ENCODE measurements at places on chromosomes 1 and 21. TPM values are rescaled to one million over a fixed set of nuclear protein-coding genes. Genes with fewer than 3 reads are reported as not detected.

DNA sequence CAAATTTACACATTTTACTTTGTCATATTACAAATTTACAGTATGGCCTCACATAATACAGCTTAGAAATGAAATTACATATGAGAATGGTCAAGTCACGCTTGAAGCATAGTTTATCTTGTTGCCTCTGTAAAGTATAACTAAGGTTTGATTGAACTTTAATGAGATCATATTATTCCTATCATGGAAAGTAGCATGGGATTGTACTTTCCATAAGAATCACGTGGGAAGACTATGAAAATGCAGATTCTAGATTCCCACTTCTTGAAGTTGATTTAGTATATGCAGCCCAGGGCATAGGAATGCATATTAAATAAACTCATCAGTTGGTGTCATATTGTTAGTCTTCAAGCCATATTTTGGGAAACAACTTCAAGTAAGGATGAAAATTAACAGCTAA is 342.8 kb downstream of the NCAM2 start:
- DNase-seq = no peak

- DNase-seq = peak; percentile 52
These were observed 47.6 kb downstream of the PKN2 start for GRCh38 chr1:88731475-88732269.

- DNase-seq = no peak
These were observed 51.8 kb downstream of the SPEN start for GRCh38 chr1:15899266-15899665.

DNA sequence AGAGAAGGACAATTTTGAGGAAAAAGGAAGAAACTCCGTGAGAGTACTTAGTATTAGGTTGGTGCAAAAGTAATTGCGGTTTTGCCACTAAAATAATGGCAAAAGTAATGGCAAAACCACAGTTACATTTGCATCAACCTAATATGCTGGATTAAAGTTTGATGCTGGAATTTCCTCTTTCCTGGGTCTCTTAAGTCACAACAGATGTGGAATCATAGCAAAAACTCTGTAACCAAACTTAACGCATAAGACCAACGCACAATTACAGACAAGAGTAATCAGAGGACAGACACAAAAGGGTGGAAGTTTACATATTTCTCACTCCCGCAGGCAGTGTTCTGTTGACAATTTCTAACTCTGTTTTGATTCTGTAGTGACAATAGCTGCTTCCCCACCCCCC is 182.4 kb downstream of the BACH1 start:
- DNase-seq = no peak

- no peak for DNase-seq
These were observed 37.9 kb downstream of the PPP2R5A start for GRCh38 chr1:212323066-212323465.

GRCh38 chr1:26373281-26373680 is 731 bp upstream of the ZNF683 start:
- no peak for DNase-seq

DNA sequence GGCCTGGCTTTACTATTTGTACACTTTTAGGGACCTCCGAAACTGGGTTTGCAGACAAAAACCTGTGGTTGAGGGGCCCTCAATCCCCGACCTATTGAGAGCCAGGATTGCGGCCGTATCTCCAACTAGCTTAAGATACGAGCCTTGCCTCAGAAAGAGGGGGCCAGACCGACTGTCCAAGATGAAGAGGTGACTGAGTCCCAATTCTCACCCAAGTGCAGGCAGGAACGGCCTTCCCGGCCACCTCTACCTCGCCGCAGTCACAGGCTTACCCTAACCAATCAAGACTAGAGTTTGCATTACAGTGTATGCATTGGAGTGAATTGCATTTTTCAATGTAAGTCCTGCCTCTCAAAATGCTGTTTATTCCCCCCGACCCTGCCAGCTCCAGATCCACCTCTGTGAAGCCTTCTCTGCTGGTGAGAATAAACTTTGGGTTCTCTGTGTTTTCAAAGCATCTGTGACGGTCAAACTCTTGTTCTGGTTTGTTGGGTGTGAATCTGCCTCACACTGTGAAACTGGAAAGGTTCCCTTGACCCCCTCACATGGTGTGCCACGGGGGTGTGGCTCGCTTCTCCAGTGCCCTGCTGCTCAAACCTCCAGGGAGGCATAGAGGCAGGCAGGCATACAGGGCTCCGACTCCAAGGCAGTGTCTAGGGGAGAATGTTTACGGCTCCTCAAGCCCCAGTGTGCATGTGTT is 62.2 kb upstream of the WLS start:
- no peak for DNase-seq

- no peak for DNase-seq
These were observed 45.7 kb downstream of the S1PR1 start for GRCh38 chr1:101282314-101283038.

Gene OR2AK2
- not detected for total RNA-seq

Gene PLPPR4
- total RNA-seq = not detected

Gene HSD3B2
- total RNA-seq = 1.2 TPM

Gene RPE65
- total RNA-seq = not detected

Gene OR10R2
- not detected for total RNA-seq

Gene RAD54L
- total RNA-seq = 29.4 TPM

Gene CD1B
- total RNA-seq = not detected
